ENCODE measurements at places on chromosomes 16 and 17.

GRCh38 chr17:42354956-42355843 lies 33.0 kb downstream of the STAT3 start:
- DNase-seq = peak; percentile 56

GRCh38 chr17:10812674-10813073 lies 8.8 kb upstream of the TMEM238L start:
- no peak for DNase-seq

- no peak for DNase-seq
These were observed 8.2 kb upstream of the RNFT1 start for GRCh38 chr17:59972778-59973177.

DNA sequence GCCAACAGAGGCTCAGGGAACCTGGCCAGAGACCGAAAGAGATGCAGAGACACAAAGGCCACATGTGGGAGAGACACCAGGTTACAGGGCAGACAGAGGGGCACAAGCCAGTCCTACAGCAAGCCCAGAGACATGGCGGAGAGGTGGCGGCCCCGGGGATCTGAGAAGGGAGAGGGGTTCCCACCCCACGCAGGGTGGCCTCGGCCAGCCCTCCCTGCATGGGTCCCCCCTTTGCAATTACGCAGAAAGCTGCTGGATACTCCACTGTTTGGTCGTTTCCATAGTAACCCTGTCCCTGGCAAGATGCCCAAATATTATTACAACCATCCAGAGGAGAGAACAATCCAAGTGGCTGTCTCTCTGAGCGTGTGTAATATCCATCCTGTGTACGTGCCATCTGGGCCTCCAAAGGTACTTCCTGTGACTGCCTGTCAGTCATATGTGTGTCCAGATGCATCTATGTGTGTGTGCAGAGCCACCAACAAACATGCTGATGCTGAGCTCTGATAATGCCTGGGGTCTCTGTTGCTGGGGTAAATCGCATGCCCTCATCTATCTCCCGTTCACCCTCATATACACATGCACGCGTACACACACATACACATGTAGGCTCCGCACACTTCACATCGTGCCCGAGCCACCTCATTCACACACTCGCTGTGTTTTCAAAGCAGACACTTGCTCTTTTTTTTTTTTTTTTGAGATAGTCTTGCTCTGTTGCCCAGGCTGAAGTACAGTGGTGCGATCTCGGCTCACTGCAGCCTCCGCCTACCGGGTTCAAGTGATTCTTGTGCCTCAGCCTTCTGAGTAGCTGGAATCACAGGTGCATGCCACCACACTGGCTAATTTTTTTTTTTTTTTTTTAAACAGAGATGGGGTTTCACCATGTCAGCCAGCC lies 5.5 kb downstream of the PCGF2 start:
- DNase-seq = no peak

DNA sequence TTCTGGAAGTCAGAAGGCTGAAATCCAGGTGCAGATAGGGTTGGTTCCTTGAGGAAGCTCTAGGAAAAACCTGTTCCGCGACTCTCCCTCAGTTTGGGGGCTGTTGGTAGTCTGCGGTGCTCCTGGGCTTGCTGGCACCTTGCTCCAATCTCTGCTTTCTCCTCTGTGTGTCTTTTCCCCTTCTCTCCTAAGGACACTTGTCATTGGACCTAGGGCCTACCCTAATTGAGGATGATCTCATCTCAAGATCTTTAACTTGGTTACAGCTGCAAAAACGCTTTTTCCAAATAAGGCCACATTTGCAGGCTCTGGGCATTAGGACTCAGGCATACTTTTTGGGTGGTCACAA lies 12.9 kb upstream of the CACNG4 start:
- no peak for DNase-seq

- DNase-seq = no peak
These were observed 17.6 kb downstream of the PEMT start for GRCh38 chr17:17573912-17574311.

GRCh38 chr17:66386498-66387351 lies 84.3 kb downstream of the PRKCA start:
- DNase-seq = no peak

GRCh38 chr16:82176204-82176603 lies 6.2 kb upstream of the MPHOSPH6 start:
- no peak for DNase-seq

DNA sequence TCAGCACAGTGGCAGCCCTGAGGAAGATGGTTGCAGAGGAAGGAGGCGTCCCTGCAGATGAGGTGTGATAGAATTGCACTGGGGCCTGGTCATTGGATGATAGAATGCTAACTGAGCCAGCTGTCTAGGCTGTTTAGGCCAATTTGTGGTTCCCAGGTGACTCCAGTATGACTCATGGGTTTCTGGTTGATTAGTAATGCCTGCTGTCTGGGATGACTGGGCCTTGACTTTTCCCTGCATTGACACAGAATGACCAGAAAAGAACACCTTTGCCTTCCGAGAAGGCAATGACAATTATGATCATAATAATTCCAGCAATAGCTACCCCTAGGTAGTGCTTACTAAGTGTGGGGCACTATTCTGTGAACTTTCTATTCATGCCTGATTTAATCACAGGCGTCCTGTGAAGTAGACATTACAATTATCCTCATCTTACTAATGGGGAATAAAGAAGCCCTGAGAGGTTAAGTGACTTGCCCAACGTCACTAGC lies 31.5 kb downstream of the USP43 start:
- DNase-seq = no peak

DNA sequence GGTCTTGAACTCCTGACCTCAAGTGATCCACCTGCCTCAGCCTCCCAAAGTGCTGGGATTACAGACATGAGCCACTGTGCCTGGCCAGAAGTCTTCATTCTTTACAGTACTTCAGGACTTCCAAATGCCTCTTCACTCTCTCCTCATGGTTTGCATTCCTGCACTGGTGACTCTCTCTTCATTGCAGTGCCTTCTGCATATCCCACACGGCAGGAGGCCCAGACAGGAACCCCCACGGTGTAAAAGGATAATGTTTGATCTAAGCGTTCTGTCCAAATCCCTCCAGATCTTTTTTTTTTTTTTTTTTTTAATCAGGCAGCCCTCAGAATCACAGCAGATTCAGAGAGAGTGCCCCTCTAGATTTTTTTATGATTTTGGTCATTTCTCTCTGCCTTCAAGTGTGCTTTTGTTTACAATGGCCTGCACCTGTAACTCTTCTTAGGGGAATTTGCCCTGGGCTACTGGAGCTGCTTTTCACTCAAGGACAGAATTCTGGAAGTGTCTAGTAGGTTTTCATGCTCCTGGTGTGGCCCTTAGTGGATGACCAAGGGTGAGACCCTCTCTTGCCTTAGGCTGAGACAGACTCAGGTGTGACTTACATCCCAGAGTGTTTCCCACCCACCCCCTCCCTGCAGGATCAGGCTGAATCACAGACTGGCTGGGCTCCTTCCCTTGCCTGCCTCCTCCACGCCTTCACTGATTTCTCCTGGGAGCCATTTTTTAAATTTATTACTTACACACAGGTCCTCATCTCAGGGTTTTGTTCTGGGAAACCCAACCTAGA lies 19.8 kb upstream of the NF1 start:
- DNase-seq = no peak

DNA sequence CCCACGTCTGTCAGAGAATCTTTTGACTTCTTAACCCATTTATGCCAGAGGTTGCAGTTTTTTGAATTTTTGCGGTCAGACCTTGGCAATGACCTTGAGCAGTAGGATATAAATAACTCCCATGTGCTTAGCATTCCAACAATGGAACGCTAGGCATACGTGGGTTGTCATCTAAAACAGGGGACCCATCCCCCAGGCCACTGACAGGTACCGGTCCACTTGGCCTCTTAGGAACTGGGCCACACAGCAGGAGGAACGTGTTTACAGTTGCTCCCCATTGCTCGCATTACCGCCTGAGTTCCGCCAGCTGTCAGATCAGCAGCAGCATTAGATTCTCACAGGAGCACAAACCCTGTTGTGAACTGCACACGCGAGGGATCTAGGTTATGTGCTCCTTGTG lies 76.8 kb upstream of the LGALS9 start:
- DNase-seq = no peak

GRCh38 chr17:73823684-73824083 lies 179.4 kb upstream of the SDK2 start:
- no peak for DNase-seq

DNA sequence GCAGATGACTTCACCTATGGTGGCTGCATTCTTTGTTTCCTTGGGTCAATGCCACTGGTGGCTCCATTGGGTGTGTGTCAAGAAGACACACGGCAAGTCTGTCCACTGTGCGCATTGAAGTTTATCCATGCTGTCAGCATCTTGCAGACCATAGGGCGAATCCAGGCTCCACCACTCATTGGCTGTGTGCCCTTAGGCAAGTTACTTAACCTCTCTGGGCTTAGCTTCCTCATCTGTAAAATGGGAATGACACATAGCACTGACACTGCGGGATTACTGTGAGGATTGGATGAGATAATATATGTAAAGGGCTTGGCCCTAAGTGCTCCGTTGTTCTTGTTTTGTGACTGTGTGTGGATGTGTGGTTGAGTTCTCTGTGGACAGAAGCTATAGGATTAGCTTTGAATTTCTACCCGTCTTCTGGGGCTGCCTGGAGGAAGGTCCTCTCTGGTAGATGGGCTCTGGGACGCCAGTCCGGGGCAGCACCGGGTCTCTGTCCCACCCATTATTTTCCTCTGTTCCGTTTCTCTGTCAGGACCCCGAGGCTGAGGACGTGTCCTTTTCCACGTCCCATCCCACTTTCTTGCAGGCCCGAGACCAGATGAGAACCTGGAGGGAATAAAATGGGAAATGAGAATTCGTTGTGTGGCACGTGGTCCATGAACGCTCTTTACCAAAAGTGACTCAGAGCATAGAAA lies 178.4 kb downstream of the IRF8 start:
- DNase-seq = no peak

DNA sequence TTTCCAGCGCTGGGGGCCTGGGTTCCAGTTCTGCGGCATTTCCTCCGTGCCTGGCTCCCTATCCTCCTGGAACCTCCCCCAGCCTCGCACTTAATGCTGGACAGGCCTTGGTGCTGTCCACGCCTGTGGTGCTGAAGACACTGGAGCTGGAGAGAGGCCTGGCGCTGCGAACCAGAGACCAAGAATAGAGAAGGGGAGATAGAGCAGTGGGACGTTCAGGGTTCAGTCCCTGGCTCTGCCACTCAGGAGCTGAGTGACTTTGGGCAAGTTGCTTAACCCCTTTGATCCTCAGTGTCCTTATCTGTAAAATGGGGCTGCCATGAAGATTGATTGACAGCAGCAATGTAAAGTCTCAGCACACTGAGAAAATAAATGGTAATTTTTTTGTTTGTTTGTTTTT lies 11.9 kb downstream of the SBK1 start:
- DNase-seq = no peak

DNA sequence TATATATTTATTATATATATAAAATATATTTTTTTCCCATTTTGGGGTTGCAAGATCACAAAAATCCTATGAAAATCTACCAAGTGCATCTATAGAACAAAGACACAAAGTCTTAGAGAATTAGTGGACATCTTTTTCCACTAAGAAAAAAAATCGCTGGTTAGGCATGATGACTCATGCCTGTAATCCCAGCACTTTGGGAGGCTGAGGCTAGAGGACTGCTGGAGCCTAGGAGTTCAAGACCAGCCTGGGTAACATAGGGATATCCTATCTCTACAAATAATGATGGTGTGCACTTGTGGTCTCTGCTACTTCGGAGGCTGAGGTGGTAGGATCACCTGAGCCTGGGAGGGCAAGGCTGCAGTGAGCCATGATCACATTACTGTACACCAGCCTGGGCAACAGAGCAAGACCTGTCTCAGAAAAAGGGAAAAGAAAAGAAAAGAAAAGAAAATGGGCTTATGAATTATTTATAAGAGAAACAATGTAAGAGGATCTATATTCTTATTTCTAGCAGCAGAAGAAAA lies 185.1 kb upstream of the PSMD7 start:
- no peak for DNase-seq

DNA sequence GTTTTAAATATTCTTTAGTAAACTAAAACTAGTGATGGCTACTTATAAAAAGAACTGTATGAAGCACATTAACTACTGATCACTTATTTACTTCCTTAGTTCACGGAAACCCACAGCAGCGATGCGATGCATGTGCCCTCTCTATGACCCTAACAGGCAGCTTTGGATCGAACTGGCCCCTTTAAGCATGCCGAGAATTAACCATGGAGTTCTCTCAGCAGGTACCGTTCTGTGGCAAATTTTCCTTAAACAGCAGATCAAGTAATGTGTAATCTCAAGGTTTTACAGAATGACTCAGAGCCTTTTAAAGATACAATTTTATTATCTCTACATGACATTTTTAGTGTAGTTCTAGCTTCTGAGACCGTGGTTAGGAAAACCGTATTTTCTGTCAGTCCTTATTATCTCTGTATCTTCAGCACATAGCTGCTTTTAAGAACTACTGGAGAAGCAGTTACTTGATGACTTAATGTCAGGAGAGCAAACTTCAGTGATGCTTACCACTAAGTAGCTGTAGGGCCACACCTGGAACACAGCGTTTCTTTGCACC lies 43.0 kb downstream of the GAN start:
- DNase-seq = no peak

GRCh38 chr16:74480150-74481029 lies 59.1 kb upstream of the CLEC18B start:
- DNase-seq = no peak

- DNase-seq = peak; percentile 50
These were observed 1.4 kb downstream of the MSL1 start for GRCh38 chr17:40122999-40123810.

DNA sequence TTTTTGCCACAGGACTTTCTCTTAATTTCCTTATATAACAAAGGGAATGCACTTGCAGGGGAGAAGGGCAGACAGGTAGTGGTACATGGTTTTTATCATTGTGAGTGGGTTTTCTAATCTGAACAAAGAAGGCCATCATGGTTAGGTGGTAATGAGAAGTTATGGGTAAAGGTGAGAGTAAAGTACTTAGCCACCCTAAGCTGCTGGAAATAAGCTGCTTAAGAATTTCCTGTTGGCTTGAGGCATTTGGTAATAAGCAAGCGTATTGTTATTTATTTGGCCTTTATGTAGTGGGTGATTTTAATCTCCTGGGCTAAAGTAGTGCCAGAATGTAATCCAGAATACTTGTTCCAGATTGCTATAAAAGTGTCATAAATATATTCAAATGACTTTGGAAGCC lies 27.1 kb downstream of the TAC4 start:
- DNase-seq = no peak

- no peak for DNase-seq
These were observed 247.0 kb downstream of the GSG1L start for GRCh38 chr16:27816561-27816960.

- no peak for DNase-seq
These were observed 31.6 kb upstream of the NPTX1 start for GRCh38 chr17:80507965-80508364.

- DNase-seq = peak; percentile 27
These were observed 34.5 kb downstream of the HSBP1 start for GRCh38 chr16:83842291-83842690.

All from suppressor macrophage treated with lipopolysaccharide for 1 hour (primary cell).